ENCODE measurements at places on chromosomes 11 and 22.

DNA sequence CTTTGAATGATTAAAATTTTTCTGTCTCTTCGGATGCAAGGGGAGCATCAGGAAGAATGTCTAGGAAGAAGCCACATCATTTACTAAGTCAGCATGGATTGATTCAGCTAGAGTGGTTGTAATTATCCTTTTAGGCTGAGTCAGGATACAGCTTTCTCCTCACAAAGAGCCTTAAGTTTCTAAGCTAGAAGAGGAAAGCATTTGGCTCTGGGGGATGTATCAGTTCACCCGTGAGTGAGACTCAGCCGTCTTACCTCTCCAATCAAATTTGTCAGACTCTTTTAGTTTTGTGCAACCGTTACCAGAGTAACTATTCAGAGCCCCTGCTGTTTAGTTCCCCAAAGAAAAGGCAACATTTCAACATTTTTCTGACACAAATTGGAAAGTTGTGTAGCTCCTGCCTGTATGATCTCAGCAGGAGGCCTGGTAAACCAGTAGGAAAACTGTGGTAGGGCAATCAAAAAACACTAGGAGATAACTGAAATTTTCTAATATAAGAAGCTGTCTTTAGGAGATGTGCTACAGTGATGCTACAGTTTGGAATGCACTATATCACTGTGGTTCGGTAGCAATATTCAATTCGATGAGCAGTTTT, 432.4 kb upstream of the LUZP2 start:
- DNase-seq, result peak; percentile 4

GRCh38 chr11:18617688-18618341, 16.3 kb downstream of the SPTY2D1 start:
- DNase-seq, result peak; percentile 54

- peak; percentile 57 for DNase-seq
Measured at GRCh38 chr11:3111919-3112690, 53.0 kb downstream of the OSBPL5 start.

- no peak for DNase-seq
Measured at GRCh38 chr11:119362741-119363080, 16.2 kb upstream of the MFRP start.

DNA sequence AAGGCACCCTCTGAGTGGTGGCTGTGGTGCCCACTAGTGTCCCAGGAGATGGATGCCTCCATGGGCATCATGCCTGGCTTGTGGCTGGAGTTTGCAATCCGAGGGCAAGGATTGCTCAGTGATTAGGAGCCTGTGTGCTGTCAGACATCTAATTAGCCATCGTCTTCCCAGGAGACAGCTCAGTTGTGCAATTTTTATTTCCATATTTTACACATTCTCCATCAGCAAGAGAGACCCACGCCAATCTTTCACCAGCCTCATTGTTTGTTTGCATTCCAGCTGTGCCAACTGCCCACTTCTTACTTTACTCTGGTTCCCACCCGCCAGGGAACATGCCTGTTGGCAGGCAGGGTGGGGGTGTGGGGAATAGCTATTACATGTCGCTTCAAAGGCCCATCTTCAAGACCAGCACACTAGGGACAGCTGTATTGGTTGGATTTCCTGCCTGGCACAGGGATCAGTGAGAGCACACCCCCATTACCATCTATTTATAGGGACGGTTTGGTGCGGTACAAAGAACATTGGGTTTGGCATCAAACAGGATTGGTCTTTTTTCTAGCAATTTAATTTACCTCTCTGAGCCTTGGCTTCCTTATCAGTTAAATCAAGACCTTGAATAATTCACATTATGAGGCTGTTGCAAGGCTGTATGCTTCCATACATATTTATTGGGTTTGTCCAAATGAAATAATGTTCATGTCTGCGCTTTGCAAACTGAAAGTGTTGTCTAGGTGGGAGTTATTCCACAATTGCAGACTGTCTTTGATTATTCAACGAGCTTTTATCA, 80.7 kb upstream of the NAV2 start:
- DNase-seq, result peak; percentile 87

- DNase-seq, result no peak
Measured at GRCh38 chr11:46352063-46352841, 5.0 kb downstream of the DGKZ start.

GRCh38 chr22:50607659-50608020, 7.0 kb downstream of the MAPK8IP2 start:
- no peak for DNase-seq

DNA sequence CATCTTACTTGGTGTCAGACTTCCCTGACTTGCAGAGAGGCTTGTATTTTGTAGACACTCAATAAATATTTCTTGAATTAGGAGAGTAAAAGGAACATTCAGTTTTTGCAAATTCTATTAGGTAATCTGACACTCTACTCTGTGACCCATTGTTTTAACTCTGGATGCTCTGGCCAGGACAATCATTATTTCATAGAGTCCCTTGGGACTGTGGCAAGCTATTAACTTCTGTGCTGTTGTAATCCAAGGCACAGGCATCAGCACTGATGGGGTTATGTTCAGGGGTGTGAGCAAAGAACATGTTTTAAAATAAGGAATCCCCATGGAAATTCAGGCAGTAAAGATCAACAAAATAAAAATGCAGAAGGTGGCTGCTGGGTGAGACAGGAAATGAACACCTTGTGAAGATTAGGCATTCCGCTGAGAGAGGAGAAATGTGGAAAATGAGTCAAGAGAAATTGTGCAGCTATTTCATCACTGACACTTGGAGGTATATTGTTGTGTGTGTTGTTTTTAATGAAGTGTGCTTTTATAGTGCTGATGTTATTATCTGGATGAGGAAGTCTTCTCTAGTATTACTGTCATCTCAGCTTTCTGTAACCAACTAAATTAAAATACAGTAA, 175.2 kb downstream of the WNT11 start:
- DNase-seq, result no peak

DNA sequence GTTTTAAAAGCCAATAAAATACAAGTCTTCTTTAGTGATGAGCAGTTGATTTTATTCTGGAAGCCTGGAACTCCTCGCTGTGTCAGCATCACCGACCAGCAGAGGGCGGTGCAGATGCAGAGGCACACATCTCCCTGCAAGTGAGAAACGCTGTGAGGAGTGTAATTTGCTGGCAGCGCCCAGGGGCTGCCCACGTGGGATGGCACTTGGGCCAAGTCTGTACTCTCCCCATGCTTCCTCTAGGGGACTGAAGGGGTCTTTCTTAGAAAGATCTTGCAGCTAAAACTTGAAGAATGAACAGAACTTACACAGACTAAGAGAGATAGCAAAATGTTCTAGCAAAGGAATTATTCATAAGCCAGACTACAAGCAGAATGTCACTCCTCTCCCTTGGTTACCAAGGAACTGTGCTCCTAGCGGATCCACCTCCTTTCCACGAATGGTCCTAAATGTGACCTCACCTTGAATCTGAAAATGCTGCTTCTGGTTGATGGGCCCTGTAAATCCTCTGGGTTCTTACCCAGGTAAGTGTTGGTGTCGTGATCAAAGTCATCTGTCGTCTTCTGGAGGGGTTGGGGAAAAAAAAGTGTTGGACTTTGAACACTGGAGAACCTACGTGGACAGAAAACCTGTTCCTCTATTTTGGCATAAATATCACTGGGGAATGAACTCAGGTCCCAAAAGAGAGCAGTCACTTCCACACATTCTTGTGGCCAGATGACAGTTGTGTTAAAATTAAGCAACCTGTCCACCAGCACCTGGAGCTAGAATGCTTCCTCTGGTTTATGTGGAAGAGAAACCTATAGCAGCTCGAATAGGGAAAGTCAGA, 31.8 kb downstream of the CNTF start:
- DNase-seq, result peak; percentile 70

- DNase-seq, result no peak
Measured at GRCh38 chr11:130472434-130472961, 24.1 kb downstream of the ADAMTS15 start.

DNA sequence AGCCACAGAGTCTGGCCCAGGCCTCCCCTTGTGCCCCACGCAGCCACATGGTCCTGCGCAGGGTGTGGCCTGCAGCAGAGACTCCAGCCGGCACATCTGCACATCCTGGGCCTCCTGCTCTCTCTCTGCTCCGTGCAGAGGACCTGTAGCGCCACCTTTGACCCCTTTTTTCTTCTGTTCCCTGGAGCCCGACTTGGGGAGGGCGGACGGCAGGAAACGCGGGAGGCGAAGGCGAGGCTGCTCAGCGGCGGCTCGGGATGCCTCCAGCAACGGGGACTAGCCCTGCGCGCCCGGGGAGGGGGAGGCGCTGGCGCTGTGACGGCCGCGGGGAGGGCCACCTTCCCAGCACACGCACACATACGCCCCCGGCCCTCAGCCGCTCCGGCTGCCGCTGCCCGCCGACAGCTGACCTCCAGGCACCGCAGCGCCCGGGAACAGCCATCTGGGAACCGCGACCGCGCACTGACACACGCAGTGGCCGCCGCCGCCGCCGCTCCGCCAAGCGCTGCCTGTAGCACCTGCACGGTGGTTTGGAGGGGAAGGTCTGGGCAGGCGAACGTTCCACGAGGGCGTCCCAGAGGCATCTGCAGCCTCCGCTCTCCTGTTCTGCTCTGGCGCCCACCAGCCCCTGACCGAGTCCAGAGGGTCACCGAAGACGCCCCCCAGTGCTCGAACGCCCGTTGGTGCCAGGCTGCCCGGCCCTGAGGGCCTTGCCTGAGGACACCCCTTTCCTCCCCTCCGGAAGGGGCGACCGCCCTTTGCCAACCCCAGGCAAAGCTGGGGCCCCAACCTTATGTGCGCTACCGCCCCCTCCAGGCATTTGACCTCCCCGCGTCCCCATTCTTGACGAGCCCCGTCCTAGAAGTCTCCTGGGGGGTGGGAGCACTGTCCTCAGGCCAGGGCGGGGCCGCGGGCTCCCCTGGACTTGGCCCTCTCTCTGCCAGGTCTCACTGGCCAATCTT, 16.9 kb upstream of the C22orf42 start:
- DNase-seq, result no peak

DNA sequence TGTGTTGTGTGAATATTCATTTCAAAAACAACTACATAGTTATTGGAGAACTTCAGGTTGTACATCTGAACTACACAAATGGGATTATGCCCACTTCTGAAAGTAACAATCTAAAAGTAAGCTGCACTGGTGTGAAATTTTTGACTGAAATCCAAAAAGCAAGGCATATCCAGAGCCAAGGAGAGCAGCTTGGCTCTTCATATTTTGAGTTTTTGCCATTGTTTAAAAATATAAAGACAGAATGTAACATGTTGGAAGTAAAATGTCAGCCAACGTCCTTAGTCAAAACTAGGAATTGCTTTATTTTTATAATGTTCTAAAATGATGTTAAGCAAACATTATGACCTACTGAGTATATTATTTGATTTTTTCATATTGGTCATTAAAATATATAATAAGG, 45.8 kb upstream of the NOX4 start:
- DNase-seq, result no peak

DNA sequence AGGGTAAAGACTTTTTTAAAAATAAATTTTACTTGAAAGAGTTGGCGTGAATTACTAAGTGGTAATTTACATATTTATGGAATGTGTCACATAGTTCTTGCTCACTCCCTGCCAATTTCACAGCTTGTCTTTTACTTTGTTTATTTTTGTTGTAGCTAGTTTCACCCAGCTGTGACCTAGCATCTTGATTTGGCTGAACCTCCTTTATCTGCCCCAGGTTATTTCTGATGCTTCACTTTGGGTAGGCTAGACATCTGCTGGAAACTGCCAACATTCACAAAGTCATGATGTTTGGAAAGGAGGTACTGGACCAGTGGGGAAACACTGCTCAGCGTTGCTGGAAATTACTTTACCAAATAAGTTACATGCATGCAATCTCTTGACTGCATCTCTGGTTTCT, 1676.0 kb upstream of the RAG2 start:
- peak; percentile 83 for DNase-seq

GRCh38 chr11:70057080-70057479, 21.0 kb upstream of the ANO1 start:
- no peak for DNase-seq

DNA sequence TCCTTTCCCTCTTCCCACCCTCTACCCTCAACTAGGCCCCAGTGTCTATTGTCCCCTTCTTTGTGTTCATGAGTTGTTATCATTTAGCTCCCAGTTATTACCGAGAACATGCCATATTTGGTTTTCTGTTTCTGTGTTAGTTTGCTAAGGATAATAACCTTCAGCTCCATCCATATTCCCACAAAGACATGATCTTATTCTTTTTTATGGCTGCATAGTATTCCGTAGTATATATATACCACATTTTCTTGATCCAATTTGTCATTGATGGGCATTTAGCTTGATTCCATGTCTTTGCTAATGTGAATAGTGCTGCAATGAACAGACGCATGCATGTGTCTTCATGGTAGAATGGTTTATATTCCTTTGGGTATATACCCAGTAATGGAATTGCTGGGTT, 17.8 kb downstream of the C11orf71 start:
- no peak for DNase-seq

DNA sequence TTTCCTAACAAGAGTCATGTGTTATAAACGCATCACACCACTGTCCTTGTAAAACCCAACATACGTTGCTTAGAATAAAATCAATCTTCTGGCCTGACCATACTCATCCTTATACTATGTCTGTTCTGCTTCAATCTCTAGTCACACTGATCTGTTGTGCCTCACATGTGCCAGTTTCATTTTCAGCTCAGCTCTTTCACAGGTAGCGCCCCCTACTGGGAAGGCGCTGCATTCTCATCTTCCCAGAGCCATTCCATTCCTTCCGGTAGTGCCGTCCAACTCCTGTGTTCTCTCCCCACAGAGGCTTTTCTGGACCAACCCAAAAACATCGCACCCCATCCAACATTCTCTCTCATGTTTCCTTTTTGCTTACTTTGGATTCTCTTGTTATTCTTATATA, 22.2 kb downstream of the CASP5 start:
- no peak for DNase-seq

GRCh38 chr11:72223615-72224563, 678 bp upstream of the INPPL1 start:
- DNase-seq, result peak; percentile 51

DNA sequence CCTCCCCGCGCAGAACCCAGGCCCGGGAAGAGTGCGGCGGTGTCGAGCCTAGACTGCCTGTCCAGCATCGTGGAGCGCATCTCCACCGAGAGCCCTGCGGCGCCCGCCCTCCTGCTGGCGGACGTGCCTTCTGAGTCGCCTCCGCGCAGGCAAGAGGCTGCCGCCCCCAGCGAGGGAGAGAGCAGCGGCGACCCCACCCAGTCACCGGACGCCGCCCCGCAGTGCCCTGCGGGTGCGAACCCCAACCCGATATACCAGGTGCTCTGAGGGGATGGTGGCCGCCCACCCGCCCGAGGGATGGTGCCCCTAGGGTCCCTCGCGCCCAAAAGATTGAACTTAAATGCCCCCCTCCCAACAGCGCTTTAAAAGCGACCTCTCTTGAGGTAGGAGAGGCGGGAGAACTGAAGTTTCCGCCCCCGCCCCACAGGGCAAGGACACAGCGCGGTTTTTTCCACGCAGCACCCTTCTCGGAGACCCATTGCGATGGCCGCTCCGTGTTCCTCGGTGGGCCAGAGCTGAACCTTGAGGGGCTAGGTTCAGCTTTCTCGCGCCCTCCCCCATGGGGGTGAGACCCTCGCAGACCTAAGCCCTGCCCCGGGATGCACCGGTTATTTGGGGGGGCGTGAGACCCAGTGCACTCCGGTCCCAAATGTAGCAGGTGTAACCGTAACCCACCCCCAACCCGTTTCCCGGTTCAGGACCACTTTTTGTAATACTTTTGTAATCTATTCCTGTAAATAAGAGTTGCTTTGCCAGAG, 2.0 kb downstream of the MYOD1 start:
- peak; percentile 49 for DNase-seq

- peak; percentile 98 for DNase-seq
Measured at GRCh38 chr11:58578635-58579191, at the start of gene ZFP91. Gene ZFP91 (plus strand): TSS chr11:58579063. CDS start chr11:58579282, 219 bp downstream.
